ENCODE measurements at places on chromosomes 1 and 21.
A peak's percentile ranks its signal among the peaks of the same experiment; 100 is the strongest.

- DNase-seq = no peak
Observed at GRCh38 chr1:180046674-180047073, 92.1 kb downstream of the CEP350 start.

DNA sequence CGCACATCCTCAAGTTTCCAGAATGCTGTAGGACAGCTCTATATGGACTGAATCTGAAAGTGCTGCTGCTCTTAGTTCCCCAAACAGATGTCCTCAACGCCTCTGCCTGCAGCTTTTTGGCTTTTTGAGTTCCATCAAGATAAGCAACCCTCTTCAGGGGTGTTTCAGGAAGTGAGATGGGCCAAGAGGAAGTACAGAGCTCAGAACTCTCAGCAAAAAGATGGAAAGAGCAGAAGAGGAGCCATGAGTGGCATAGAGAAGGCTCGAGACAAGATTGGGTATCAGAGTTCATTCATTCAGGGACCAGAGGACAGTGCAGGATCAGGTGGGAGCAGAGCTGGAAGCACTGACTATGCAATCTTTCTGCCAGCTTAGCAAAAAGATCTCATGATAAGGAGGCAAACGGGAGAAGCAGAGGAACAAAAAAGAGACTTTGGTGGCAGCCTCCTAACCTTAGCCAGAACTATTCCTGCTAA lies at the start of the genes ADORA3 and TMIGD3:
Gene ADORA3 (minus strand): TSS at position 49 of the 476 bp plus-strand sequence. CDS start 279 bp downstream, outside the sequence.
Gene TMIGD3 (minus strand): TSS at position 49 of the 476 bp plus-strand sequence. CDS start 279 bp downstream, outside the sequence.
- DNase-seq = no peak

- no peak for DNase-seq
Observed at GRCh38 chr1:39490596-39491145, 765 bp upstream of the BMP8A start.

GRCh38 chr1:21814241-21814918 lies 2.3 kb downstream of the LDLRAD2 start:
- no peak for DNase-seq

DNA sequence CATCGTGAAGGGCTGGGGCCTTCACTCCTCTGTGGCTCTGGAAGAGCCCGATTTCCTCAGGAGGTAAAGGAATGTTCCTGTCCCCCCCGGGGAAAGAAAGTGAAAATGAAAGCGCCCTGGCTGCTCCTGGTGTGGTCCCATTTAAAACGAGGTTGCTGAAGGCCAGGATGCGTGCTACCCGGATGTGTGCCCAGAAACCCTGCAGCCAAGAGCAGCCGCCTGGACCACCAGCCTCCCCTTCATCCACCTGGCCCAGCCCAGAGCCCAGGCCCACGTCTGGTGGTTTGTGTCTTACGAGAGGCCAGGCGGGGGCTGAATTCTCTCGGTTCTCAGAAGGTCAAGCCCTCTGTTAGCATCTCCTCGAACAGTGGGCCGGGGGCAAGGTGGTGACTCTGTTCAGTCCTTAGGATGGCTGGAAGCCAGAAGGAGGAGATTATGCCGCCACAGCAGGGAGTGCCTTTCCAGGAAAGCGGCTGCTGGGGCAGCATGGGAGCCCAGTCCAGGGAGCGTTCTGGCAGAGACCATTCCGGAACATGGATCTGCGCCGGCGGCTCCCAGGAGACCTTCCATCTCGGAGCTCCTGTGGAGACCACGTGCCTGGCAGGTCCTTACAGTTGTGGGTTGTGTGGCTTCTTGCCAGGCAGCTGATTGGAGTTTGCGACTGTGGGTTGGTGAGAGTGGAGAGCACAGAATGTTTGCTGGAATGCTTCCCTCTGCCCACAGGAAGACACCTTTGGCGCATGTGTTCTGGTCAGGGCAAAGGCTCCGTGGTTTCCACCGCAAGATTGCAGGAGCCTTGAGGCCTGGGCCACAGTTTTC lies 1.4 kb downstream of the GUK1 start:
- peak; percentile 49 for DNase-seq

- DNase-seq = no peak
Observed at GRCh38 chr1:30853350-30853749, 55.2 kb downstream of the SDC3 start.
